ENCODE measurements at places on chromosomes 11 and 22. TPM values are rescaled to one million over a fixed set of nuclear protein-coding genes. Genes with fewer than 3 reads are reported as not detected.

GRCh38 chr11:88523386-88524071 lies 186.0 kb upstream of the CTSC start:
- DNase-seq = no peak

DNA sequence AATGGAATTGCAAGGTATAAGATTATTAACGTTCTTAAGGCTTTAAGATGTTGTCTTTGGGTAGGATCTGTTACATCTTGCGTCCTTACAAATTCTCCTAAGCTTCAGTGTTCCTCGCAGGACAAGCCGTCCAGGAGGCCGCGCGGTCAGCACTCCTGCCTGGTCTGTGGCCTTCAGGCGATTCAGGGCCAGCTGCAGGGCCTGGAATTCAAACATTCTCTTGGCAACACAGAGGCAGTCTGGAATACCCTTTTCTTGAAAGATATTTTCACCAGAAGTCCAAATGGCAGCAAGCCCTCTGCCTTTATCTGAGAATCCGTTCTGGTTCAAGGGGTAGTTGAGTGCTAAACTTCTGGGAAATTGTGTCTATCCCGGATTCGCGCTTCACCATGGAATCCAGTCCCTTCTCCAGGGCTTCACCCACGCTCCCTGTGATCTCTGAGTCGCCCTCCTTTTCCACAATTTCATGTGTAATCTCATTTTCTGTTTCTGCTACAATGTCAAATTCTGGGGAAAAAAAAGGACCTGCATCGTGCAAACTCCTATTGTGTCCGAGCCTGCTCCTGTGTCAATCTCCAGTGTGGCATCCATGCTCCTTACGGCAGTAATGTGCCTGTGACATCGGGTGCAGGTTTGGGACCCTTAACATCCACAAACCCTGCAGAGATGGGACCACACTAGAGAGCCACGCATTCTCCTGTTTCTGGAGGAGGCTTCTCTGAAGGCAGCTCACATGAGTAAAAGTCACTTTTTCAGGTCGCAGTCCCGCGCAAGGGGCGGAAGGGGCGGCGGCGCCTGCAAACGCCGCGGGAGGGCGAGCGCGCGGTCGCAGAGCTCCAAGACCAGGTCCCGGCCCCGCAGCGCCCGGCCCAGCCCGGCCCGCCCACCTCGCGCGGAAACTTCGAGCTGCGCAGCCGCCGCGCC lies 25.4 kb upstream of the SORL1 start:
- DNase-seq = peak; percentile 51

DNA sequence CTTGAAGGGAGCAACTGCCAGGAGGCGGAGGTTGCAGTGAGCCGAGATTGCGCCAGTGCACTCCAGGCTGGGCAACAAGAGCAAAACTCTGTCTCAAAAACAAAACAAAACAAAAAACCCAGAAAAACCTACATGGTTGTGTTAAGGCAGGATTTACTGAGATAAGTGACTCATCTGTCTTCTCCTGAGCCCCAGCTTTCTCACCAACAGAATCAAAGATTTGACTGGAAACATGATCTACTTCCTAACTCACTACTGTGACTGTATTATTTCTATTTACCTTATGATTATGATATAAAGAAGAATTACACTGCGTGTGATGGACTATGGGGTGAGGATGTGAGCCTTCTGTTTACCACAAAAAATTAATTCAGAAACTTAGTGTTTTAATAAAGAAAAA lies 21.8 kb downstream of the FAM118B start:
- DNase-seq = no peak

- DNase-seq = no peak
Observed at GRCh38 chr11:64025205-64025604, 10.5 kb upstream of the FLRT1 start.

GRCh38 chr11:47586098-47586855 lies at the start of gene FAM180B:
TSS of gene FAM180B (plus strand) at chr11:47586678. CDS start at chr11:47586769, 91 bp downstream.
- no peak for DNase-seq

DNA sequence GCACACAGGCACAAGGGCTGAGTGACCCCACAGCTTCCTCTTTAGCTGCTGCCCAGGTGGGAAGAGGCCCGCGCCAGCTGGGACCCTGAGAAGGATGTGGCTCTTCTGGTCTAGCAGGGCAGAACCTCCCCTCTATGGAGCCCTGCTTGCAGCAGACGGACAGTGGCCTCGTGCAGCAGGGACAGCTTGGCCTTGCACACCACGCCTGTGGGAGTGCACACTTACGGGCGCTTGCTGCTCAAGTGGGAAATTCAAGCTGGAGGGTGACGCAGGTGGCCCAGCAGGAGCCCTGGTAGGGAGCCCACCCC lies 971.4 kb downstream of the BRD1 start:
- DNase-seq = no peak

- DNase-seq = no peak
Observed at GRCh38 chr11:16997624-16998023, 16.6 kb downstream of the PLEKHA7 start.

GRCh38 chr11:82782825-82783374 lies 49.2 kb upstream of the FAM181B start:
- no peak for DNase-seq

DNA sequence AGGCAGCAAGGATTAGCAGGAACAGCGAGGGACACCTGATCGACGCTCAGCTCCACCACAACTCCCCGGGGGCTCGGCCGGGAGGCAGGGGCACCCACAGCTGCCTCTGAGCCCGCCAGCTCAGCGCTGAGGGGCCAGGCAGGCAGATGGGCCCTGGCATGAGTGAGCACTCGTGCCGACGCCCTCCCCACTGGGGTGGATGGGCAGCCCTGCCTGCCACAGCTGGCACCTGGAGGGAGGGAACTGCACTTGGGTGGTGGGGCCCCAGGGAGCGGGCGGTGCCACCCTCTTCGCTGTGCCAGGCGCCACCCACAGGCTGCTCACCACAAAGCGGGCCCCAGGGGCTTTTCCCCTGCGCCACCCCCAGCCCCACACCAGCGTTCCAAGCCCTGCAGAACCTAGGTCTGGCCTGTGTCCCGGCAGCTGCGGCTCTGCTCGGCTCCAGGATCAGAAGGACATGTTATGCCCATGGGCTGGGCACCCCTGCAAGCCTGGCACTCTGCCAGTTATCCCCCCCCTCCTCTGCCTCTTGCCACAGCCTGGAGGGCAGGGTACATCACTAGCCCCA lies 28.8 kb downstream of the WNT7B start:
- no peak for DNase-seq

CALCA gene
- not detected for total RNA-seq

CASP5 gene
- not detected for total RNA-seq

KRTAP5-10 gene
- not detected for total RNA-seq

CELSR1 gene
- total RNA-seq = 1.0 TPM
